ENCODE measurements at places on chromosomes 3 and 15.

DNA sequence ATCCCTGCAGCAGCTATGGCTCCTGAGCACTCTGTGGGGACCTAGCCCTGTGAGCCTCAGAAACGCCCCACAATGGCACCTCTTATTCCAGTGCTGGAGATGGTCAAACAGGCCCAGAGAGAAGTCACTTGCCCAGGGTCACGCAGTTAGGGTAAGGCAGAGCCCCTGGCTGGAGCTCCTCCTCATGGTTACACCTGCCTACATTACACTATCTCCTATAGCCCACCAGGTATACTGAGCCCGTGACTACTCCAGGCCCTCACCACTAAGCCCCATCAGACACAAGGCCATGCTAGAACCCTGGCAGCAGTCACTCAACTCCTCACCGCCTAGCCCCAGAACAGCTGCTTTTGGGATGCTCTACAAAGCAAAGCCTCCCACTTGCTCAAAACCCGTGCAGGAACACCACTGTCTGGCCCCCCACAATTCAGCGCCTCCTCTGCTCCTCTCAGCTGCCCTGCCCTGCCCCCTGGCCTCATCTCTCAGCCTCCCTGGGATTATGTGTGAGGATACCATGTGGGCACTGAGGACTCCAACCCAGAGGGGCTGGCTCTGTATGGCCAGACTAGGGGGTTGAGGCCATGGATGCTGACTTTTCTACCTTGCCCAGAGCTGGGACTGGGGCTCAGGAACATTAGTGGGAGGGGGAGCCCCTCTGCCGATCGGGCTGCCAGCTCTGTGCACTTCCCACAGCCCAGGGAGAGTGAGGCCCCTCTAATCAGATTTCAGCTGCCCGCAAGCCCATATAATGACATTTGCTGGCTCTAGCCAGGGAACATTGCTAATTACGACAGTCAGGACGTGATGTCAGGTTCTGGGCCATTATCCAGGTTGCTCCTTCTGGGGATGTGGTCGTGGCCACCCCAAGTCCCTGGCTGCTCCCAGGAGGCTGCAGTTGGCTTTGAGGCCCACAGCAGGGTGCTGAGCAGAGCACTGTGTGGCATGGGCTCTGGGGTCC, 4.0 kb downstream of the NT5DC2 start:
- no peak for DNase-seq

DNA sequence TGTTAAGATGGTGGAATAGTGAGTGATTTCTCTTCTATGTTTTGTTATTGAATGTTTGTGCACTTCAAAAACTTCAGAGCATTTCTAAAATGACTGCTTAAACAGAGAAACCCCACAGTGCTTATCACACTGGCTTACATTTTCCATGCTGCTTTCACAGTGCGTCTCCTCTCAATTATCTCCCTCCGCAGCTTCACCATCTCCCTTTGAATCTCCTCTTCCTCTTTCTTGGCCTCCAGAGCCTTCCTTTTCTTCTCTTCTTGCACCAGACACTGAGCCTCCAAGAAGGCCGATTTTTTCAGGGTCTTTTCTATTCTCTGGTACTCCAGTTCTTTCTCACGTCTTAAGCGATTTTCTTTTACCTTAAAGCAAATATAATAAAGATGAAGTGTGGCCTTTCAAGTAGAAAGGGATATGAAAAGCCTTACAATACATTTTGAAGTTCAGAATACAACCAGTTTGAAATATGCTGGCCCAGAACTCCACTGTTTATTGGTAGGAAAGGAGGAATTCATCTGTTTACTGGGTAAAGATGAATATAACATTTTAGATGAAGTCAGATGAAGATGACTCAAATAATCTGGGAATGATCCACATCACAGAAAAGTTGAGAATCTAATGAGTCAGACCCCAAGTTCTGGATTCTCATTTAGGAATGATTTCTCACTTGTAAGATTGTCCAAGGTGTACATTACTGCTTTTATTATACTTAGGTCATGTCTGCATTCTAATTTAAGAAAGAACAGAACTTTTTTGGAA, 21.4 kb downstream of the CCDC191 start:
- no peak for DNase-seq

DNA sequence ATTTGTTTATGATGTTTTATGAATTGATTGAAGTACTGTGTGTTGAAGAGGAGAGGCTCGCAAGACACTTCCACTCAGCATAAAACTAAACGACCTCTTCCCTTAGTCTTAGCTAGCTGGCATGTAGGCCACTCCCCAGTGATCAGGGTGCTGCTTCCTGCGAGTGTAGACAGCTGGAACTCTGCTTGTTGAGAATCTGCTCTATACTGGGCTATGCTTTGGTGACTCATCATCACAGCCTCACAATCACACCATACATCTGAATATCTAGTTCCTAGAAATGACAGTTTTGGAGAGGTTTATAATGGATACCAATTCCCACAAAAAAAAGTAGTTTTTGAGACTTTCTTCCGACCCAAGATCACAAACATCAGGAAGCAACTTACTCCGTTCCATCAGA, 1.5 kb upstream of the SLC24A5 start:
- no peak for DNase-seq

GRCh38 chr15:56528136-56528535, 63.2 kb upstream of the MNS1 start:
- no peak for DNase-seq

- peak; percentile 75 for DNase-seq
Measured at GRCh38 chr15:51162865-51163762, 68.4 kb upstream of the TNFAIP8L3 start.

DNA sequence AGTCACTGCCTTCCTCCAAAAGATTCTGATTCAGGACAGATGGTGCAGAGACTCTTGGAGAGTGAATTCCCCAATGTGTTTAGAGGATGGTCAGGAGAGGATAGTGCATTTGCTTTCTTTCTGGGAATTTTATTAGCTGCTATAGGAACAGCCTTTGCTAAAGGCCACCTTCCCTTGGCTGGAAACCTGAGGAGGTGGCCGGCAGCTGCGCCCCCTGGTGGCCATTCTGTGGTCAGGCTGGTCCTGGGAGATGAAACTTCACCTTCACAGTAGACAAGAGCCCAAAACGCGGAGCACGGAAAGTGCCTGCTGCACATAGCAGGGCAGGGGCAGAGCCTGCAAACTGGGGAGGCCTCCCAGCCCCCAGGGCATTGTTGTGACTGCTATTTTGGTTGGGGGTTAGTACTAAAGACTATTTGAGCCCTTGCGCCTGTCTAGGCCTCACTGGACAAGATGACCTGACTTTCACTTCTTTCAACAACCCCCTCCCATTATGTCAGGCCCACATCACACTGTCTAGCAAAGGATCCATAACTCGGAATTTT, 34.3 kb downstream of the SEC22C start:
- DNase-seq = peak; percentile 60

DNA sequence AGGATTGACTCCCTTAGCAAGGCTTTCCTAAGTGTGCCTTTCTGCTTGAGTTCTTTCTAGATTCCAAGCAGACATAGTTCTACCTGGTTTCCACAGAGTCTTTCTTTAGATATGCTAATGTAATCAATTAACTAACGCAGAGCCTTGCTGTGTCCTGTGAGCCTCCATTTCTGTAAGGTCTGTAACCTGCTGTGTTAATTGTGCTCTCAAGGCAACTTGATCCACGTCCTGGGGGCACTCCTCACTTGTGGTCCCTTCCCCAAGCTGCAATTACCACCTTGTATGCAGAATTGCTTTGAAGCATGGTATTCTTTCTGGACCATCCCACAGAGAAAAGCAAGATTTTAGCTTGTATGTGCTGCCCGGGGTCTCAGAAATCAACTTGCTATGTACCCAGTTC, 29.5 kb upstream of the THSD4 start:
- no peak for DNase-seq

- no peak for DNase-seq
Measured at GRCh38 chr3:140540262-140540661, 137.6 kb upstream of the TRIM42 start.

GRCh38 chr3:126924458-126924857, 58.5 kb upstream of the PLXNA1 start:
- no peak for DNase-seq

GRCh38 chr3:124780356-124780755, 50.1 kb downstream of the UMPS start:
- DNase-seq = no peak

DNA sequence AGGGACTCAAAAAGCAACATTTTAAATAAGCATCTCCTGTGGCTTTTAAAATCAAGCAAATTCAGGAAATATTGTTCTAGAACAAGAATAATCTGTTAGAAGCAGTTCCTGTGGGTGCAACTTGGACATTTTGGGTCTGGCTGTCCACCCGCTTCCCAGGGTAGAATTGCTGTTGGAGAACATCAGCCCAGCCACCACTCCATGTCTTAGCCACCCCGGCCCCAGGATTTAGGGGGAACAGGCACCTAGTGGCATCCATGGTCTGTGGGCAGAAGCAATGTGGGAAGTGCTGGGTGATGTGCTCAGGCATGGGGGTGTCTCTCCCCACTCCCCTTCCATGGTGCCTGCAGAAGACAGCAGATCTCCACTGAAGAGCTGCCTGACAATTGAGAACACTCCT, 162.6 kb downstream of the KLF13 start:
- DNase-seq = no peak

GRCh38 chr3:12312010-12312409, 23.1 kb downstream of the PPARG start:
- no peak for DNase-seq

- DNase-seq = no peak
Measured at GRCh38 chr3:57796261-57796660, 40.2 kb downstream of the SLMAP start.

GRCh38 chr15:70036585-70037291, 61.0 kb downstream of the TLE3 start:
- no peak for DNase-seq

DNA sequence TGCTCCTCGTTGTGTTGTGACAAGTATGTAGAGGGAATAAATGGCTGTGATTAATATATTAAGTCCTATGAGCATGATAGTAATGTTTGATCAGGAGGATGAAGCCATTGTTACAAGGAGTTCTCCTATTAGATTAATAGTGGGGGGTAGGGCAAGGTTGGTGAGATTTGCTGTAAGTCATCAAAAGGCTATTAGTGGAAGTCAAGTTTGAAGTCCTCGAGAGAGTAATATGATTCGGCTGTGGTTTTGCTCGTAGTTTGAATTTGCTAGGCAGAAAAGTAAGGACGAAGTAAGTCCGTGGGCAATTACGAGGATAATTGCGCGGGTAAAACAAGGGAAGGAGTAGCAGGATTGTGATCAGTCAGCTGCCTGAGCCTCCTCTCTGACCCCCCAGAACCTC, 26.0 kb upstream of the BUB1B start:
- DNase-seq = no peak

DNA sequence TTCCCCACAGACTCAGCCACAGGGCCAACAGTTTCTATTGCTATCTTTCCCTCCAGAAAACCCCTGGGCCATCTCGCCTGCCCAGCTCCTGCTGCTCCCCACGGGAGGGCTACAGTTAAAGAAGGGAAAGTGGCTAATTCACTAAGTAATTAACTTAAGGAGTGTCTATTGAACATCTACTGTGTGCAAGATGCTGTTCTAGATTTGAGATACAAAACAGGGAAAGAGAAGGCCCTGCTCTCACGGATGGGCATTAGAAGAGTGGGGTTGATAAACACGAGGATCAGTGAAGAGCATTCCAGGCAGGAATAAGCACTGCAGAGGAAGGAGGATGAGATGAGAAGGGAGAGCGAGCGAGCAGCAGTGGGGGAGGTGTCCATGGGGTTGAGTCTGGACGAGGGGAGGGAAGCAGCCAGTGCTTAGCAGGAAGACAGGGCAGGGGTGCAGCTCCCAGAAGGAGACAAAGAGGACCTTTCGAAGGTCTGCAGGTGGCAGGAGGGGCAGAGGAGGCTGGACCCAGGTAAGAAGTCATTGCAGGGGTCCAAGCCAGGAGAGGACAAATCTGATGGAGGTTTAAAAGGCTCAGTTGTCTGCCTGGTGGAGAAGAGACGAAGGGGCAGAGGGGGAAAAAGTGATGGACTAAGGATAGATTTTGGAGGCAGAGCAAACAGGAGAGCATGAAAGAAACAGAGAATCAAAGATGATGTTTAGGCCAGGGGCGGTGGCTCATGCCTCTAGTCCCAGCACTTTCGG, 64.7 kb downstream of the KLF15 start:
- no peak for DNase-seq

DNA sequence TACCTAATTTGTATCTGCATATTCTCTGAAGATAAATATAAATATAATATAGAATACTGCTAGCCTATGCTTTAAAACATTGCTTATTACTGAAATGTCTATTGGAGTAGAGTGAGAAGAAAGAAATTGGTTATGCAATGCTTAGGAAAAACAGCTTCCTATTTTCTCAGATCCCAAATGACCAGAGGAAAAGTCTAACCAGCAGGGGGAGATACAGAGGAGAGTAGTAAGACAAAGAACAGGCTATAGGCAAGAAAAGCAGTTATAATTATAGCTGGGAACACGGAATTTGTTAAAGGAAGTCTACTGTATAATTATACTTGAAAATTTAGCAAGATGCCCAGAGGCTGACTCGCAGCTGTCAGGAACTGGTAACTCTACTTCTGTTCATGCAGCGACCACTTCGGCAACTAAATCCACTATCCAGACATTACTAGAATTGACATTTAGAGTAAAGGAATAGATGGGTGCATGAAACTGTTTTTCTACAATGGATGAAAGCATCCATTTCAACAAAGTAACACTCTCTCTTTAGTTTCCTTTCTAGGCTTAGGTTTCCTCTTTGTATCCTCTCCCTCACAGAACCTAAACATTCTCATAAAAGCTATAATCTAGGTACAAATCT, 97.2 kb downstream of the TBC1D5 start:
- DNase-seq = no peak

DNA sequence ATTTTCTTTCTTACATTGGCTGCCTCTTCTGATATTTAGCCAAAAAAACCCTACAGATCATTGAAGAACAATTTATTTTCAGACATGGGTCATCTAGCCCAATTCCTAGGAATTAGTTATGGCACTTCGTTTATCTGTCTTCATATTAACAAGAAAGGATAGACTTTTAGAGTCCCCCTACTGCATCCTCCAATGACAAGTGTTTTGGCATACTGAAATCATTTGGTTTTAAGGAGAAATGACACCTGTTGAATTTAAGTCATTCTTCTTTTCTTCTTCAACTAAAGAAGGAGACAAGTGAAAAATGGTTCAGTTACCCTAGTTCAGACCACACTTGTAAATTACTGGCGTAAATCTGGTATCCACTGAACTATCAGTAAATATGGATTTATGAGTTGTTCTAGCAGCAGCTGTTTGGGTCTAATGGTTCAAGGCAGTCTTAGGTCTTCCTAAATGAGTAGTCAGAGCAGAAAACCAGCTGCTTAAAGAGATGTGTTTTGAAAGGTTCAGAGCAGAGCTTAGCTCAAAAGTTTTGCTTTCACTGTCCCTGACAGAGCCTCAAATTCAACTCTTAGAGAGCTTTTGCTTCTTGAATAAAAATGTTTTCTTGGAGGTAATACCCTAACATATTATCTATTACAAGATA, 5.6 kb downstream of the VGLL3 start:
- no peak for DNase-seq

DNA sequence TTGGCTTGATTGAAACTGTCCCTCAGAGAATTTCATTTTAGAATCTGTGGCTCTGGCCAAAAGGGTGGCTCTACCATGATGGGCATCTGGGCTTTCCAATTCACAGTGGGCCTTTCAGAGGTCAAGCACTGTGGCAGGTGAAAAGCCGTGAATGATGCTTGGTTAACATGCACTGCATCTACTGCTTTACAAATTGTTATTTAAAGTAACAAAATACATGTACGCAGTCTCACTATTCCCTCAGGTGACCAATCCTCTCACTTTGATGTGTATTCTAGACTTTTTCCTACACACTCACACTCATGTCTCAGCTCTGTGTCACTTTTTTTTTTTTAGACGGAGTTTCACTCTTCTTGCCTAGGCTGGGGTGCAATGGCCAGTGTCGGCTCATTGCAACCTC, 70.5 kb downstream of the MGLL start:
- DNase-seq = no peak

- no peak for DNase-seq
Measured at GRCh38 chr3:182327196-182327681, 466.1 kb upstream of the ATP11B start.

GRCh38 chr3:57179580-57180410, 14.6 kb upstream of the IL17RD start:
- no peak for DNase-seq

Measured in activated CD4-positive, alpha-beta T cell treated with anti-CD3 and anti-CD28 coated beads, Interleukin-2, Interleukin-4, amounts not matched to agents 100 ng/mL and 50 ng/mL, durations not matched to agents 16 hours and 8 hours (primary cell).